Lung (tissue), 17 donors: ENCODE measurements at places on chromosomes 13 and 19. TPM values are rescaled to one million over a fixed set of nuclear protein-coding genes. Genes with fewer than 3 reads are reported as not detected.

Gene CIRBP
- total RNA-seq = 435 TPM

Gene MATK
- total RNA-seq = 3.8 TPM

Gene CNN1
- total RNA-seq = 34.9 TPM

Gene PLPPR3
- total RNA-seq = 14.1 TPM

Gene SIGLEC9
- 4.5 TPM for total RNA-seq

Gene NCR1
- 2.5 TPM for total RNA-seq

Gene DIAPH3
- total RNA-seq = 0.95 TPM

Gene ZNF628
- 12.3 TPM for total RNA-seq

Gene ONECUT3
- total RNA-seq = not detected

Gene PROZ
- total RNA-seq = not detected

Gene CEACAM7
- total RNA-seq = 0.37 TPM

Gene IFI30
- total RNA-seq = 612 TPM

Gene TLE6
- total RNA-seq = 6.3 TPM

Gene PINLYP
- total RNA-seq = 8.9 TPM

Gene C19orf18
- 1.3 TPM for total RNA-seq

Gene TARM1
- total RNA-seq = 0.71 TPM
